ENCODE measurements at places on chromosomes 7 and 10.

- DNase-seq, result no peak
These were observed 101.8 kb upstream of the STRIP2 start for GRCh38 chr7:129332254-129333035.

DNA sequence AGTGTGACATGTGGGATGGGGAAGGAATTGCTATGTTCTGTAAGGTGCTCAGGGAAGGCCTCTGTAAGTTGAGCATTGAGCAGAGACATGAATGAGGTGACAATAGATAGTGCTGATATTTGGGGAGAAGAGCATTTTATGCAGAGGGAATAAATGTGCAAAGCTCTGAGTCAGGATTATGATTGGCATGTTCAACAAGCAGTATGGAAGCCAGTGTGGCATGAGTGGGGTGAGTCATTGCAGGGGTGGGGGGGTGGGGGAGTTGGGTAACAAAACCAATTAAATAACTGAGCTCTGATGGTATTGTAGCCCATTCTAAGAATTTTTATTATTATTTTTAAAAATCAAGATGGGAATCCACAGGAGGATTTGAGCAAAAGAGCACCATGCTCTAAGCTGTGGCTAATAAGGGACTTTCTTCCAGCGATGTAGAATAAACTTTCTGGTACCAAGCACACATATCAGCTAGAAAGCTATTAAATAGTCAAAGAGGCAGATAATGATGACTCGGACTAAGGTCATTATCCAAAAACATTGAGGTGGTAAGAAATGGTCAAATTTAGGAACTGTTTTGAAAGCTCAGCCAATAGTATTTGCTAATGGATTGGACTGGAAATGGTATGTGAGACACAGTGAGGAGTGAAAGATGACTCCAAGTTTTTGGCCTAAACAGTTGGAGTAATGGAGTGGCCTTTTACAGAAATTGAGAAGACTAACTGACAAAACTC is 96.4 kb downstream of the PRKG1 start:
- no peak for DNase-seq

DNA sequence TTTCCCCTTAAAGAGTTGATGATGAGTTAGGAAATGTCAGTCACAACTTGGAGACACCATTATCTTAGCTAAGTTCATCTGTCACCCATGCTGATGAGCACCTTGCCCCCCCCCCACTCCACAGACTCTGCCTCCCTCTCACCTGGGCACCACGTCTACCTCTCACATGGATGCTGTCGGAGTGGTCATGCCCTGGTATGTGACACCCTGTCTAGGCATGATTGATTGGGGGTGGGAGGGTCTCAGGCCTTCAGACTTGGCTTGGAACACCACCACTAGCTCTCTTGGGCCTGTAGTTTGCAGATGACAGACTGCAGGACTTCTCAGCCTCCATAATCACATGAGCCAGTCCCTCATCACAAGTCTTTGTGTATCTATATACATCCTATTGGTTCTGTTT is 78.0 kb downstream of the WDR37 start:
- no peak for DNase-seq

DNA sequence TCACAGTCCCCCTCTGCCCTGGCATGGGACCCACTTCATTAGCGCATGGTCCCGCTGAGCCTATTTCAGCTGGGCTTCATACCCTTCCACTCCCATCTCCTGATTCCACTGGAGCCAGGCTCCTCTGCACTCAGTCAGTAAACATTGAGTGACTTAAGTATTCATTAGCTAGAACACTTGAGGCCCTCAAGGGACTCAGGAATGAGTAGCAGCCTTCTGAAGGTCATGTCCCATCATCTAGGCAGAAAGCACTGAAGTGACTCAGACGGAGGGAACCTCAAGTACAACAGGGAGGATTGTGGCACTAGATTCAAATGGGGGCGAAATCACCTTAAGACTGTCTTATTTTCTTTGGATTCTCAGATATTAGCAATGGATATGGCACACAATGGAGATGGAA is 186.6 kb upstream of the INHBA start:
- no peak for DNase-seq

GRCh38 chr10:11776080-11776479 is 33.9 kb downstream of the ECHDC3 start:
- DNase-seq, result no peak

Data from G401 (cell line).